Activated naive CD4-positive, alpha-beta T cell treated with anti-CD3 and anti-CD28 coated beads for 36 hours (primary cell): ENCODE measurements at places on chromosomes 2 and 18.
A peak's percentile ranks its signal among the peaks of the same experiment; 100 is the strongest.

- no peak for DNase-seq
Observed at GRCh38 chr2:156456616-156457015, 20.4 kb downstream of the GPD2 start.

- DNase-seq, result no peak
Observed at GRCh38 chr2:48651158-48651790, 33.6 kb downstream of the GTF2A1L start.

GRCh38 chr2:190717764-190718651 lies 69.1 kb downstream of the NAB1 start:
- DNase-seq, result peak; percentile 54

- no peak for DNase-seq
Observed at GRCh38 chr2:27255187-27255586, 7.7 kb downstream of the SLC30A3 start.

DNA sequence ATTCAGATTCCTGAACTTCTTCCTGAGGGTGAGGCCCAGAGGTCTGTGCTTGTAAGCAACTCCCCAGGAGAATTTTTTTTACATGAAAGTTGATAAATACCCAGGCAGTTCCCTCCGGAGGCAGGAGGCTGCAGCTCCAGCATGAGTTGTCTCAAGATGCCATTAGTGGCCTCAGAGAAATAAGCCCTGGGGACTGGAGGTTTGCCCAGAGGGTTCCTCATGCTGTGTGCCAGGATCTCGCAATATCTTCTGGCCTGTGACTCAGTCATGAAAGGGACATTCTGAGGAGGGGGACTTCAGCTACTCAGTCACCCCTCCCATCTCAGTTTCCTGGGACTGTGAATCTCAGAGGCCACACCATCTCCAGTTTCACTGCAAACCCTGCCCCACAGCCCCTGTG lies 49.9 kb downstream of the LYPD1 start:
- DNase-seq, result no peak

DNA sequence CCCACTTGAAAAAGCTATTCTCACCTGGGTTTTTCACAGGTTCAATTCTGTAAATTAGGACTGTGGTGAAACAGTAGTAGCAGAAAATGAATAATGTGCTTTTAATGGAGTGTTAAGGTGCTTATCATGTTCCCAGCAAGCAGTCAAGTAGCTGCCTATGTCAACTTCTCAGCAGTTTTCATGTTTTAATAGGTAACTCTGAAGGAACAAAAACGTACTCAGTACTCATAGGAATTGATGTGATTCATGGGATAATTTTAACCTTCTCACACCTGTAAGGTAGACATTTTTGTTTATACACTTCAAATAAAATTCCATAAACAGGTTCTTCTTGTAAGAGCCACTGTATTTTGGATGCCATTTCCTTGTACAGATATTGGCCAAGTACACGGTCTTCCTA lies 801.6 kb downstream of the MBD2 start:
- no peak for DNase-seq

DNA sequence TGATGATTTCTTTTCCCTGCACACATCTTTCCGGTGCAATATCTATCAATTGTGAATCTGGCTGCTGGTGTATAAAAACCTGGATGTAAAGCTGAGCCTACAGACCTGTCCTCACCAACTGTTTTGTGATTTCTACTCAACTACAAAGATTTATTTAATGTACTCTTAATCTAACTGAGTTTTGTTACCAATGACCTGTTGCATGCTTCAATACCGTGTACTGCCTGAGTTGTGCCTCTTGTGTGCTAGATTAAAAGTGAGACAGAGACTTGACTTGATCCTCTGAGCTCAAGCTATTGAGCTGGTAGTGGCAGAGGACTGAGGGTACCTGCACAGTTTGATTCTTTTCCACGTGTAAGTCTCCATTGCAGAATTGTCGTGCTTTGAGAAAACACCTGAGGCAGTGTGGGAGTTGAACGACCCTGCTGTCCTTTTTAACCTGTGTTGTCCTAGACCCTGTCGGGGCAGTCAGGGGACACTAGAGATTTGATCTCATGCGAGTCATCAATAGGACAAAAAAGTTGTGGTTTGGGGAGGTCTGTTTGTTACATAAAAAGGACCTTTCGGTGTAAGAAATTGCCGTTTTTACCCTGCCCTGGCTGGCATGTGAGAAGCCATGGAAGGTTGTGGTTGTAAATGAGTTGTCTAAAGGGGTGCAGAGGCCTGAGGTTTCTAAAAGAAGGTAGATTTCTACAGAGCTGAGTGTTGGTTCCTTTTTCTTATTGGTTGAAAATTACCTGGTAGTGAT lies 231.3 kb downstream of the ALPK2 start:
- no peak for DNase-seq

DNA sequence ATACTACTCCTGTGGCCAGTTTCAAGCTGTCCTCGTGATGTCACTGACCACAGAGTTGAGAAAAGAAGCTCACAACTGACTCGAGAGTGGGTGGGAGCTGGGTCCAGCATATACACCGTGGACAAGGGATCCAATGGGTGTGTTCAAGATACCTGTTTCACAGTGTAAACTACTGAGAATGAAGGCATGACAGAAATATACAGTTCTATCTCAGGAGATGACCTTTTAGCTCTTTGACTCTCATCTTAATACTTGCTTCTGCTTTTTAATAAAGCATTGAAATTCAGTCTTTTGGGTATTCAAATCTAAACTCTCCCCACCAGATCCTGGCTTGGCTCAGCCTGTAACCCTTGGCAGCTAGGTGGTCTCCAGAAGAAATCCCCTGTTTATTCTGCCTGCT lies 130.1 kb downstream of the MAP2 start:
- no peak for DNase-seq

DNA sequence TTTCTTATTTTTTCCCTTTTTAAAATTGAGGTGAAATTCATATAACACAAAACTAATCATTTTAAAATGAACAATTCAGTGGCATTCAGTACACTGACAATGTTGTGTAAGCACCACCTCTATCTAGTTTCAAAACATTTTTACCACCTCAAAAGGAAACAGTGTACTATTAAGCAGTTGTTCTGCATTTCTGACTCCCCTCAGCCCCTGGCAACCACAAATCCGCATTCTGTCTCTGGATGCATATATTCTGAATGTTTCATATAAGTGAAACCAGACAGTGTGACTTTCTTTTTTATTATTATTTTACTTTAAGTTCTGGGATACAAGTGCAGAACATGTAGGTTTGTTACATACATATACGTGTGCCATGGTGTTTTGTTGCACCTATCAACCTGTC lies 19.2 kb upstream of the TANK start:
- DNase-seq, result peak; percentile 66

GRCh38 chr2:2014251-2014771 lies 270.0 kb upstream of the PXDN start:
- no peak for DNase-seq

DNA sequence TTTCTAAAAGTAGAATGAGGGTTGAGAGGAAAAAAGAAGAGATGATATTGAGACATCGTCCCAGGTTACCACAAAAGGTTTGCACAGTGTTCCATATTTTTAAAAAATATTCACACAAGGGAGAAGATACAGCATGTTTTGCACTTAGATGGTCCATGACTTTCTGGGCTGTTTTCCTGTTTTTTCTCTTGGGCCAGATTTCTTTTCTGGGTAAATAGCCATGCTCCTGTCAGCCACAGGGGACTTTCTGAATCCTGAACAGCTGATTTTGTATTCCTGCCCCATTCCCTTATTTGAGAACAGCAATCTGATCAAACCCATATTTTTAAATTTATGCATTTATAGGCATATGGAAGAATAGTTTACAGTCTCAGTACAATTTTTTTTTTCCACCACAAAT lies 185.9 kb upstream of the NRP2 start:
- no peak for DNase-seq

DNA sequence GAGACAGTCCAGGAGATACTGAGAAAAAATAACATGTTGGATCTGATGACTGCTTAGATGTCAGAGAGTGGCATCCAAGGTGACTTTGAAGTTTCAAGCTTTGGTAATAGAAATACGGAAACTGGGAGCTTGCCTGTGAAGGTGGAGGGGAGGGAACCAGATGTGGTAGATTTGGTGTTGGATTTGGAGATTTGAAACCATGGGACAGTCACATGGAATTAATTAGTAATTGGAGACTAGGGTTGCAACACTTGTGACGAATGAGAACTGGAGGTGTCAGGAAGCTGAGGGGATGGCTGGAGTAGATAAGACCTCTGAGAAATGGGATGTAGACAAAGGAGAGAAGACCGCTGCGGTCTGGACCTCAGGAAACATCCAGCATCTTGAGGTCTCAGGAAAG lies 46.7 kb downstream of the RPL37A start:
- no peak for DNase-seq

GRCh38 chr2:95012881-95013550 lies 12.5 kb upstream of the MAL start:
- no peak for DNase-seq

DNA sequence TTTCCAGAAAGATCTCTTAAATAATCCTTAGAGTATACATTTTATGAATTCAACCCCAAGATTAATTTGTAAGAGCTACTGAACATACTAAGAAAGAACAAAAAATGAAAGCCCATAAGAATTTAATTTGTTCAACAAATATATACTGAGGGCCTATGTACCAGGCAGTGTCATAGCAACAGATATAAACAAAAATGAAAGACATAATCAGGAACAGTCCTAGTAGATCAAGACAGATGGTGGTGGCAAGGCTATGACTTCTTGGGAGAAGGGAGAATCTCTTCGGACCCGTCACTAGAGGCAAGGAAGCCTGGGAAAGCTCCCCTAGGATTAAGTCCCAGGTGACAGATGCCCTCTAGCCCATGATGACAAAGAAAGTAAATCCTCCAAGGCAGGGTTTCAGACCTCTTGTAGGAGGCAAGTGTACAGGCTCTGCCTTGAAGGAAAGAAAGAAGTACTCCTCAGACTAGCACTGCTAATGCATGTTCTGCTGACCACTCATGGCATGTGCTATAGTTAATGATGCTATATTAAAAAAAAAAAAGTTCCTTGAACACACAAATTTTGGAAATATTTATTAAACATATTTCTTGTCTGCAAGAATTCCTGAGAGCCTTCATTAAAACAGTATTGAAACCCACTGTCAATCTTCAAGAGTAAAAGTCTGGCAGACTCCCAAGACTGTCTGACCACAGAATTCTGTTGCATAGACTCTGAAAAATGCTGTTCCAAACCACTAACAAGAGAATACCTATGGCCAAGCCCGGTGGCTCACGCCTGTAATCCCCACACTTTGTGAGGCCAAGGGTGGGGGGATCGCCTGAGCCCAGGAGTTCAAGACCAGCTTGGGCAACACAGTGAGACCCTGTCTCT lies 31.5 kb downstream of the NOL10 start:
- DNase-seq, result no peak
